CD4-positive, alpha-beta T cell treated with Interferon gamma for 1 hour (primary cell): ENCODE measurements at places on chromosomes 11 and 22.

DNA sequence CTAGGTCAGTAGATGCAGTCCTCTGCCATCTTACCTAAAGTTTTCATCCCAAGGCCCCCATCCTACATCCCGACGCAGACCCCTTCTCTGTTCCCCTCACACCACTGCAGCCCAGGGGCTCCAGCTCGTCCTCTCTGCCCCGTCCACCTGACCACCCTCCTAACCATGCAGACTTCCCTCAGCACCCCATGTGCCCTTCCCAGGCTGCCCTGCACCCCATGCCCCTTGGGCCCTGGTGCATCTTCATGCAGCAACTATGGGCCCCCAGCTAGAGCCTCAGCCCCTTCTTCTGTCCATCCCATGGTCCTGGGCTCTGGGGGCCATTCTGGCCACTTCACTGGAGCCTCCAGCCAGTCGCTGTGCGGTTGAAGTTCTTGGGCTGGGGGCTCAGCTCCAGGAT lies 2.9 kb downstream of the PRR33 start:
- DNase-seq, result no peak

DNA sequence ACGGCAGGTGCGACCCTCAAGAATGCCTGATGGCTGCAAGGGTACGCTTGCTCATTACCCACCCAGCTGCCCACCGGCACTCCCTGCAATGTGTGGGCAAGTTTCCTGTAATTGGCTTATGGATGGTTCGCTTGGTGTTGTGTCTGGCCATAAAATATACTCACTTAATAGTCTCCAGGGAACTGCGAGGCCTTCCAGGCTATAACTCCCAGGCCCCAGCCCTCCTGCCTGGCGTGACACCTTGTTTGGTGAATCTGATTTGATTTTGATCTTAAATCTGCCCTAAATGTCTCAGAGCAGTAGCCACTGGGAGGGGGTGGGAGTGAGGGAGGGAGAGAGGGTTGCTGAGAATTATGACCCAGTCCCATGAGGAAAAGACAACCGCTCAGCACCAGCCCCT lies 572.2 kb downstream of the BUD13 start:
- no peak for DNase-seq

DNA sequence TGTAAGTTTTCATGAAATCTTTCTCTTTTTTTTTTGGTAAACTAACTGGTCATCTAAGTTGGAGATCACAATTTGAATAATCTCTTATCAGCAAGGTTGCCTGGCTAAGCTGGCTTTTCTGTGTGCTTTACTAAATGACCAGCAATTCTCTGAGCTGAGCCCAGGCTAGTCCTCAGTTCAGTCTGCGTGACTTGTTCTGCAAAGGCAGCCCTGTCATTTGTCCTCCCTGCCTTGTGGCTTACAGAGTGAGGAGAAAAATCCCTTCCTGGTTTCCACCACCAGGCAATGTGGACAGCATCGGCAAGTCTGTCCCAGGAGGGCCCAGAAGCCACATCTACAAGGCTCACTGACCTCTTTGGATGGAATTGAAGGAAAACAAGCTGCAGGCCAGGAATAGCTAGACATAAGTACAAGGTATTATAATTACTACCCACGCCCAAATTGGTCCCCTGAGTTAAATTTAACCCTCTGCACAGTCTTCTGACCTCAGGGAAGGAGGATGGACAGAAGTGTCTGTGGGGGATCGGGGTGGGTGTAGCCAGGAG lies 108.6 kb downstream of the SCN3B start:
- DNase-seq, result no peak

DNA sequence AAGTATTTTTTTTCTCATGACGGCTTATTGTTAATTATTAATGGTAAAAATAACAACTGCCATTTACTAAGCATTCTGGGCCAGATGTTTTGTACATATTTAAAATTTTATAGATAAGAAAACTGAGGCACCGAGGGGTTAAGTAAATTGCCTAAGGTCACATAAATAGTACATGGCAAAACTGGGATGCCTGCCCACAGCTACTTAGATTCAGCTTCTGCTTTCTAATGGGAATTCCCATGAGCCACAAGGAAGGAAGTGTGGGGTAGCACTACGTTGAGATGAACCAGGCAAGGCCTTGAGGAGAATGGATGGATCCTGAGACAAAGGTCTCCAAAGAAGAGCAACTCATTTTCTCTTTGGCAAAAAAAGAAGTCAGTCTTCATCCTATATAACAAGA lies 11.9 kb upstream of the PHF21A start:
- DNase-seq, result no peak

GRCh38 chr11:12552692-12553091 lies 121.5 kb upstream of the TEAD1 start:
- DNase-seq, result no peak

GRCh38 chr22:48779661-48780596 lies 1047.7 kb downstream of the BRD1 start:
- DNase-seq, result no peak
